WTC11 (cell line): ENCODE measurements at places on chromosomes 3 and 15.
A peak's percentile ranks its signal among the peaks of the same experiment; 100 is the strongest.

- no peak overlapping the region for H3K4me3 ChIP-seq
- H3K4me1 ChIP-seq: no peaks in the 10 kb centered on the region
- no peak overlapping the region for H3K27ac ChIP-seq
- no peak for DNase-seq
- H3K27me3 ChIP-seq: no peaks in the 10 kb centered on the region
Observed at GRCh38 chr3:176611703-176612102, 585.6 kb downstream of the TBL1XR1 start.

DNA sequence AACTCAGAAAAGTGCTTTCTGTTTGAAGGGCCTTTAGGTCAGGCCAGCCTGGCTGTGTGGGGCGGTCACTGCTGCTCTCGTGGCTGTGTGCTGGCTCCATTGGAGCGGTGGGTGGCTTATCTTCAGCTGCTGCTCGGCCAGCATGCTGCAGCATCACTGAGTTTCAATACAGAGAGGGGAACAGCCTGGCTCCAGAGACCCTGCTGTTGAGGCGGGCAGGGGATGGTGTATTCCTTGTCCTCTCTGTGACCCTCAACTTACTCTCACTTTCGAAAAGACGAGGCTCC, 248.5 kb upstream of the ONECUT1 start:
- H3K4me3 ChIP-seq: no peak overlapping the region
- H3K27ac ChIP-seq: no peak overlapping the region

GRCh38 chr3:9721700-9722060, 9.9 kb upstream of the BRPF1 start:
- H3K27ac ChIP-seq: no peak overlapping the region
- no peak overlapping the region for H3K4me3 ChIP-seq
- peaks cover 6% of the 10 kb centered on the region for H3K4me1 ChIP-seq
- H3K27me3 ChIP-seq: peaks cover 6% of the 10 kb centered on the region
- H3K36me3 ChIP-seq: no peaks in the 10 kb centered on the region

- no peak overlapping the region for H3K4me3 ChIP-seq
- no peak for DNase-seq
- H3K27me3 ChIP-seq: 0 out of 2 replicates have a peak, but pooled peaks cover 2% of the 10 kb centered on the region
Observed at GRCh38 chr15:85307687-85308045, 72.7 kb upstream of the AKAP13 start.

- no peak for DNase-seq
- H3K4me3 ChIP-seq: no peak overlapping the region
- H3K27ac ChIP-seq: no peak overlapping the region
- no peaks in the 10 kb centered on the region for H3K36me3 ChIP-seq
- H3K27me3 ChIP-seq: no peaks in the 10 kb centered on the region
Observed at GRCh38 chr3:159146856-159147435, 345.1 kb downstream of the MFSD1 start.

DNA sequence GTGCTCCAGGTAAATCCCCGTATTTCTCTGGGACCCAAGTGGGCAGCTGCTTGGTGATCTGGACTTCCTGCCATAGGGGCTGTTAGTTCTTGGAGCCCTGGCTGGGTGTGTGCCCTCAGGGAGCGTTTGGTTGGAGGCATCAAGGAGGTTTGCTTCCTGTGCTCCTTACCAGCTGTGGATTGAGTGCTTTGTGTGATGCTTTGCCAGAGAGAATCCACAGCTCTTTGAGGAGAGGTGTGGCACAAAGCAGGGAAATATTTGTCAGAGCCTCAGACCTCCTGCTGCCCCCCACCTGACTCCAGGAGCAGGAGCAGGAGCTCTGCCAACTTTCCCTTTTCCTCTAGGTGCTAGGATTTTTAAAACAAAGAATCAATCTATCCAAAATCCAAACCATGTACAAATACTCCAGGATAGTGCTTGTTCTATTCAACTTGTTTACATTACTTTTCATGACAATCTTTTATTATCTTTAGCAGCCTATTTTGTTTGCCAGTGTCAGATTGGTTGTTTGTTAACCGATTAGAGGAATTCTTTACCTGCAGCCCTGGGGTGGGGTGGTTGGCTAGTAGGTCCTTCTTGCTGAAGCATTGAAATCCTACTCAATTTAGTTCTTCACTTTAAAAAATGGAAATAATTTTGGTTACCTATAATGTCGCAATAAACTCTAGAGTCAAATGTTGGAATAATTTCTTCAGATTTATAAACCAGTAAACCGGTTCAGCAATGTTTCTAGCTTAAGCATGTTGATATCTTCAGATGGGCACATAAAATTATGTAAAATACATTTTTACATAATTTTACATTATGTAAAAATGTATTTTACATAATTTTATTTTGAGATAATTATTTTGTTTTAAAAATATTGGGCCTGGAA, 2.5 kb downstream of the CTDSPL start:
- peaks cover 7% of the 10 kb centered on the region for H3K36me3 ChIP-seq
- H3K4me3 ChIP-seq: no peak overlapping the region; the same call in 1 of the 2 replicates
- H3K4me1 ChIP-seq: peaks cover 40% of the 10 kb centered on the region
- peaks cover 17% of the 10 kb centered on the region for H3K27me3 ChIP-seq
- no peak for DNase-seq

DNA sequence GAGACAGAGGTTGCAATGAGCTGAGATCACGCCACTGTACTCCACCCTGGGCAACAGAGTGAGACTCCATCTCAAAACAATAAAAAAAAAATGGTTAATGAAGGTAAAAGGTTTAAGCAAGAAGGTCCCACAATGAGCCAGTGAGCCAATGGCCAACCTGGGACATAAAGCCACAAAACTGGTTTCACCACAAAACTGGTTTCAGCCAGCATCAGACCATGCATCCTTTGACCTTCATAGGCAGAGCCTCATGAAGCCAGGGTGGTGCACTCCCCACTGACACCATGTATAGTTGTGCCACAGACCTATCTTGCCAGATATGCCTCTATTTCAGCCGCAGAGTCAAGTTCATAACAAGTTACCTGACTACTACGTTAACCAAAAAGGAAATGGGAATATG, 41.9 kb downstream of the SCAP start:
- DNase-seq: no peak
- H3K4me3 ChIP-seq: no peak overlapping the region
- peaks cover 45% of the 10 kb centered on the region for H3K36me3 ChIP-seq
- H3K27ac ChIP-seq: peak overlapping the region; percentile 51; the same call in 1 of the 2 replicates

DNA sequence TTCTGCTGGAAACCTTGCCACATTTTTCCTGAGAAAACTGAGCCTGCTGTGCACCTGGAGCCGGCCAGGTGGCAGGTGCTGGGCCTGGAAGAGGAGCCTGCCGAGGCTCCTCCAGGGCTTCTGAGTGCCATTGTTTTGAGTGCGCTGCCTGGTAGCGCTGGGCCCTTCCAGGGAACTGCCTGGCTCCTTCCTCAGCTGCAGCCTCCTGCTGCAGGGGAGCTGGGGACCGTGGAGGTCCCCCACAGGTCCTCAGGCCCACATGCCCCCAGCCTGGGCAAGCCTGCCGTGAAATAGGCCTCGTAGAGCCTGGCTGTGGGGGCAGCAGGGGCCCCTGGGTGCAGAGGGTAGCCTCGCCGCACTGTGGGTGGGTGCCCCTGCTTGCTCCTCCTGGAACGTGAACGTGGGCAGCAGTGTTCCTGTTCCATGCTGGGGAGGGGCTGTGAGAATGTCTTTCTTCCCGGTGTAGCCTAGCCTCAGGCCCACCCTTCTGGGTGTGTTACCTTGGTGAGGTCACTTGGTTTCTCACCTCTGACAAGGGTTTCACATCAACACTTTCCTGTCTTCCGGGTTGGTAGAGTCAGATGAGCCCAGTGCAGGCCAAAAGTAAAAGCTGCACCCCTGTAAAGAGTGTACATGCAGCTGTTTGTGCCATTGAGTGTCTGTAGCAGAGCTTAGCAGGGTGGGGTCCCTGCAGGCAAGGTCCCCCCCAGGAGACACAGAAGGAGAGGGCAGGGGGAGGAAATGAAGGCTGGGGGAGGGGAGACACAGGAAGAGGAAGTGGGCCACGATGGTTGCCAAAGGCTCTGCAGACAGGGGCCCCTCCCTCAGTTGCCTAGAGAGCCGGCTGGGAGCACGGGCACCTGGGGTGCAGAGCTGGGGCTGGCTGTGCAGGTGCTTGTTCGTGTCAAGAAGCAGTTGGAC, 34.5 kb downstream of the KLF13 start:
- no peaks in the 10 kb centered on the region for H3K27me3 ChIP-seq
- peak overlapping the region; percentile 93 for H3K27ac ChIP-seq

DNA sequence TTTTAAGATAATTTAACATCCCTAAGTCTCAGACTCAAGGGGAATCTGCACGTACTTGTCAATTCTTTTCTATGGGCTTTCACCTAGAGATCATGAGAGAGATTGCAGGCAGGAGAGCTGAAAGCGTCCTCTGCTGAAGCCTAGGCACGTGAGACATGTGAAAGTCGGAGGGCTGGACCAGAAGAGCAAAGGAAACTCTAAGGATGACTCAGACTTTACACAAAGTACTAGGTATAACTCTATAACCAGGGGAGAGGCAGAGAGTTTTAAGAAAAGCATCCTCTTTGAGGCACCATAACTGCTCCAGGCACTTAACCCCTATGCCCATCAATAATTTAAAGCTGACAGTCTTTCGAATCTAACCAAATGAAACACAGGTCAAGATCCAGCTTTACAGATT, 436.6 kb downstream of the VGLL3 start:
- peaks cover 15% of the 10 kb centered on the region for H3K4me1 ChIP-seq
- no peak overlapping the region for H3K4me3 ChIP-seq
- DNase-seq: no peak
- H3K36me3 ChIP-seq: 0 out of 2 replicates have a peak, but pooled peaks cover 4% of the 10 kb centered on the region
- H3K27me3 ChIP-seq: no peaks in the 10 kb centered on the region

DNA sequence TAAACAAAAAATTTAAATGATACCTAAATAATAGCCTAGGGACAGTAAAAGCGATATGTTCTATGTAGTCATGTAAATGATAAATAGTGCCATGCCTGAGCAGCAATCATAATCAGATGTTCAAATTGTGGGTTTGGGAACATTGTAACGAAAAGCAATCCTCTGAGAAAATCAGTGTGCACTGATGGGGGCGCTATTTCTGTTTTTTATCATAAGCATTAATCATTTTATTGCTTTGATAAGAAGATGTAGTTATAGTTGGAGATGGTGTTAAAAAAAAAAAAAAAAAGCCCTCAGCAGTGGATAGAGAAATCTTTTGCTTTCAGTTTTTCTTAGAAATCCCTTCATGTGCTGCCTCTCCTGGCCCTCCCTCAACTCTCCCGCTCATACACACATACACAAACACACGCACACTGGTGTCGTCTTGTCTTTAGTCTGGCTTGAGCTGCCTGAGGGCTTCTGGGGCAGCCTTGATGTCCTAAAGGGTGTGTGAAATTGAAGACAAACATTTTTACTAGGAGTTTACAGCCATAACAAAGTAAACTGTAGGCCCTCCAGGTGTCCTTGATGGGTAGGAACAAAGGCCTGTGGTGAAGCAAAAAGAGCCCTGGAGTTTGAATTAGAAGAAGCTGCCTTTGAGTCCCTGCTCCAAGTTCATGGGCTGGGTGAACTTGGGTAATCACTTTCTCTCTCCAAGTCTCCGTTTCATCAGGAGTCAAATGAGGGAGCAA, 428.1 kb downstream of the SOX2 start:
- peaks cover 77% of the 10 kb centered on the region for H3K4me1 ChIP-seq
- no peak overlapping the region for H3K4me3 ChIP-seq
- peaks cover 33% of the 10 kb centered on the region for H3K27me3 ChIP-seq
- peak; percentile 21 for DNase-seq
- H3K27ac ChIP-seq: no peak overlapping the region; the same call in 1 of the 2 replicates
- no peaks in the 10 kb centered on the region for H3K36me3 ChIP-seq

- H3K27me3 ChIP-seq: no peaks in the 10 kb centered on the region
- H3K4me3 ChIP-seq: no peak overlapping the region
- no peaks in the 10 kb centered on the region for H3K36me3 ChIP-seq
Observed at GRCh38 chr3:17508180-17508752, 234.2 kb downstream of the TBC1D5 start.

DNA sequence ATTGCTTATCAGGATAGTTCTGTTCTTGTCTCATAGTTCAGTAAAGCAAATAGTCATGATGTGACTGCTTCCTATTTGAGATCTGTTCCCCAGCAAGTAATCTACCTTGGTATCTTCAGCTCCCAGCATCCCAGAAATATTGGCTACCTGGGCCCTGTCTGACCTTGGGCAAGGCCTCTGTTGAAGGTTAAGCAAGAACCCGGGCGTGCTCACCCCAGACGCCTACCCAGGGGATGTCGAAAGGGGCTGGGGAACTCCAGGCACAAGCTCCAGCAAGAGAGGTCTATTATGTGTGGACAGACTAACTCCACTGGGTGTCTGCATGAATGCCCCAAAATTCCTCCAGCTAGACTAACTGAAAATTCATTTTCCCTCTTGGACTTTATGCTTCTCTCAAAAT, 37.3 kb upstream of the IGF1R start:
- H3K27ac ChIP-seq: peak overlapping the region; percentile 44; the same call in 1 of the 2 replicates
- H3K27me3 ChIP-seq: no peaks in the 10 kb centered on the region
- no peak for DNase-seq
- no peak overlapping the region for H3K4me3 ChIP-seq
- peaks cover 10% of the 10 kb centered on the region for H3K4me1 ChIP-seq
- no peaks in the 10 kb centered on the region for H3K36me3 ChIP-seq

DNA sequence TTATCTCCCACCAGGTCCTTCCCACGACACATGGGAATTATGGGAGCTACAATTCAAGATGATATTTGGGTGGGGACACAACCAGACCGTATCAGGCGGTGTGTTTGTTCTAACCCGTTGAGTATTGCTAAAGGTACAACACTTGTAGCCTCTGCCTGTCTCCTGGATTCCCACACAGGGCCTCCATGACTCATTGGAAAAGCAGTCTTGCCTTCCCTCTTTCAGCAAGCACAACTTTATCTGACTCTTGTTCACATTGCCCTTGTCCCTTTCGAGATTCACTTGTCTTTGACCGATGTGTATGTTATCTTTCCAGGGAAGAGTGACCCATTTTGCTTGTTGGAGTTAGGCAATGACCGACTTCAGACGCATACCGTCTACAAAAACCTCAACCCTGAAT, 152.3 kb downstream of the MCTP2 start:
- no peak for DNase-seq
- no peak overlapping the region for H3K27ac ChIP-seq
- H3K36me3 ChIP-seq: no peaks in the 10 kb centered on the region
- peaks cover 11% of the 10 kb centered on the region for H3K4me1 ChIP-seq
- no peak overlapping the region for H3K4me3 ChIP-seq

GRCh38 chr3:50385754-50386153, 26.4 kb upstream of the TMEM115 start:
- no peak overlapping the region for H3K4me3 ChIP-seq
- no peak overlapping the region for H3K27ac ChIP-seq
- DNase-seq: no peak
- no peaks in the 10 kb centered on the region for H3K4me1 ChIP-seq
- H3K36me3 ChIP-seq: no peaks in the 10 kb centered on the region
- no peaks in the 10 kb centered on the region for H3K27me3 ChIP-seq

GRCh38 chr3:187150599-187150998, 11.3 kb upstream of the RPL39L start:
- H3K36me3 ChIP-seq: peaks cover 76% of the 10 kb centered on the region
- peak overlapping the region; percentile 91 for H3K27ac ChIP-seq
- no peak overlapping the region for H3K4me3 ChIP-seq

DNA sequence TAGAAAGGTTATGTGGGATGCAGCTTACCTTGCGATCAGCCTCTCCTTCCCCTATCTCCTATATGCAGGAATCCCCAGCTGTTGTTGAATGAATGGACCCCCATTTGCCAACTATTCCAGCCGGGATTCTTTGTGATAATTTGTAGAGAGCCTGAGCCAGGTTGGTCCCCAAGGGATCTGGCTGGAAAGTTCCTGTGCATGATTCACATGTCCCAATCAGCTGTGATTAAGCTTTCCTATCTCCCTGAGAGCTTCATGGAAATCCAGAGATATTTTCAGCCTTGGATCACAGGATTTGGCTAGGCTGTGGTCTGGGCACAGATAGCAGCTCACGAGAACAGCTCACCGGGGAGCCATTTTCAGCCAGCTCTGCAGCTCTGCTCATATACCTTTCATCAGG, 76.7 kb downstream of the ARNT2 start:
- peaks cover 16% of the 10 kb centered on the region for H3K36me3 ChIP-seq
- no peak overlapping the region for H3K4me3 ChIP-seq
- peaks cover 28% of the 10 kb centered on the region for H3K4me1 ChIP-seq
- no peaks in the 10 kb centered on the region for H3K27me3 ChIP-seq
- peak overlapping the region; percentile 83 for H3K27ac ChIP-seq

- no peaks in the 10 kb centered on the region for H3K4me1 ChIP-seq
- no peaks in the 10 kb centered on the region for H3K27me3 ChIP-seq
- H3K4me3 ChIP-seq: no peak overlapping the region
Observed at GRCh38 chr3:176650478-176650877, 546.8 kb downstream of the TBL1XR1 start.
